ENCODE measurements at places on chromosomes 3 and 15. TPM values are rescaled to one million over a fixed set of nuclear protein-coding genes. Genes with fewer than 3 reads are reported as not detected.

GRCh38 chr15:74723754-74724334 is 1.5 kb downstream of the CYP1A1 start:
- no peak for DNase-seq

DNA sequence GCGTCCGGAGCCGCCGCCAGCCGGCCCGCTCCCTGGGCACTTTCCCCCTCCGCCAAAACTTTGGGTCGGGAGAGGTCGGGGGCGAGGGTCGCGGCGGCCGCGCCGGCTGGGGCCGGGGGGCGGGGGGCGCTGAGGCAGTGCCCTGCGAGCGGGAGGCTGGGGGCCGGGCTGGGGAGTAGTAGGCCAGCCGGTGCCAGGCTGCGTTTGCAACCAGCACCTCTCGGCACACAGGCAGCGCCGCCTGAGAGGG is 452 bp downstream of the BBX start:
- DNase-seq, result no peak

DNA sequence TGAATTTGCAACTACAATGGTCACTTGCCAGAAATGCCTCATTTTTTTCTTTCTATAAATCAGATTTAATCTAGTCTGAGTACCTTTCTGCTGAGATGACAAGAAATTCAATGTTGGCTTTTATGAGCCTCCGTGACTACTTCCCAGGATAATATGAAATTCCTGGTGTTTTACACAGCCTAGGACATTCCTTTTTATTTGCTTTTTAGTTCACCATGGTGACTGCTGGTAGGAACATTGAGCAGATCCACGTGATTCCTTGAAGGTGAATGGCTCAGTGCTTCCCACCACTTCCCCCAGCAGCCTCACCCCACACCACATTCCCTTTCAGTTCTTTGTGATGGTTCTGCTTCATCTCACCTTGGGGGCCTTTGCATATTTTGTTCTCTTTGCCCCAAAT is 4.3 kb upstream of the NPTN start:
- no peak for DNase-seq

The AMOTL2 gene
- total RNA-seq, result 112 TPM

- no peak for DNase-seq
Measured at GRCh38 chr3:63845215-63845614, 18.4 kb downstream of the THOC7 start.

GRCh38 chr3:130686833-130687232 is 59.8 kb downstream of the PIK3R4 start:
- no peak for DNase-seq

The GRM2 gene
- total RNA-seq, result 0.14 TPM

GRCh38 chr3:180496995-180497394 is 105.0 kb upstream of the TTC14 start:
- no peak for DNase-seq

The CRYGS gene
- total RNA-seq, result 1.5 TPM

The FES gene
- total RNA-seq, result 35.5 TPM

DNA sequence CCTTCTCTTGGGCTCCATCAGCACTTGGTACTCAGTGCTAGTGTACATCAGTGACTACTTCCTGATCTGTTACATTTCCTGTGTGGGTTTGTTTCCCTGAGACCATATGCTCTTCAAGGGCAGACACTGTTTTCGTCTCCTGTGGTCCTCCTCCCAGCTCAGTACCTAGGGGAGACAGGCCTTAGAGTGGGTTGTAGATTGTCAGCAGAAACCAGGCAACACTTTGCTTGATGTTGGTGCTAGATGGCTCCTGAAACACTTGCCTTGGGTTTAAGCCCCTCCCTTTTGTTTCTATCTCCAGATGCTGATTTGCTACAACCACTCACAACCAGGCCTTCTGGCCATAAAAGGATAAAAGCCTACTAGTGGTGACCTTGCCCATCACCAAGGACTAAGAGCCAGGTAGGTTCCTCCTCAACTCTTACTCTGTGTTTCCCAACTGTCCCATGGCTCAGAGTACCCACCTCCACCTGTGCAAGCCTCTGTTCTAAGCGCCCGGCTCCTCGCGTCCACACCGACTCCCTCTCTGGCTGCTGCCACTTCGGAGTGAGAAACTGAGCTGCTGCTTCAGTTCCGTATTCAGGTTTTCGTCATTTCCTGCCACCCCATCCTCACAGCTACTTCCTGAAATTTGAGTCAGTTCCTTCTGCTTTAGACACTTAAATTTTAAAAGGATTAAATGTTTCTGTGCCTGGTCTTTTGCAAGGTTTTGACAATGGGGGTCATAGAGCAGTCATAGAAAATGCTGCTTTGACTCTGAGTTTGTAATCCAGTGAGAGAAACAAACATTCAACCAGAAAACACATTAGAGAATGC is at the start of gene HCLS1:
Gene HCLS1, minus strand, starts transcription at position 548 of the 816 bp plus-strand sequence. CDS start 2,556 bp downstream, outside the sequence.
- peak; percentile 76 for DNase-seq

- no peak for DNase-seq
Measured at GRCh38 chr3:159657176-159657575, 331.5 kb upstream of the IL12A start.

DNA sequence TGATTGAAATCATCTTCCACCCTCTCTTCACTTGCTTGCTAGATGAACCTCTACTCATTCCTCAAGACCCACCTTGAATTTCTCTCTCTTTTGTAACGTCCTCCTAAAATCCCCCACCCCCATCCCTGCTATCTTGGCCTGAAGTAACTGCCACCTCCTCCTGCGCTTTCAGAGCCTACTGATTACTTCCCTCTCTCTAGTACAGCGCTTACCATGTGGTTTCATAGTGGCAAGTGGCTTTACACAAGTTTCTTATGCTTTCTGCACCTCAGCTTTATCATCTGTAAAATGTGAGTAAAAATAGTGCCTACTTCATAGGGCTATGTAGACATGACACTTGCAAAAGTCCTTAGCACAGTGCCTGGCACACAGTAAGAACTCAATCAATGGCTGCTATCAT is 28.7 kb upstream of the DAZL start:
- no peak for DNase-seq

DNA sequence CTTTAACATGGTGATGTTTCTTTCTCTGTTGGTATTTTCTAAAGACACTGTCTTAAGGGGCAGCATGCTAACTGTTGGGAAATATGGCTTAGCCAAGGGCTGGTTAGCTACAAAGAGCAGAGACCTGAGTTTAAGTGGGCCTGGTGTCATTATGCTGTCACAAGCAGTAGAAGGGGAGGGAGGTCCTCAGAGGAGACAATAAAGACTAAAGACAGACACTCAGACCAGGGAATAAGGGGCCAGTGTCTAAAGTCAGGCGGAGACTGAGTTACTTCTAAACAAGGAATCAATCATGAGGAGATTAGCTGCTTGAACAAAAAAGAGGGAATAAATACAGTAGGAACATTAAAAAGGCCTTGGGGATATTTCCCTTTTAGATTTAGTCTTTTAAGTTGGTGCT is 142.7 kb upstream of the DPPA4 start:
- DNase-seq, result no peak

The SAMD7 gene
- total RNA-seq, result not detected

- DNase-seq, result no peak
Measured at GRCh38 chr15:50800715-50801114, 35.2 kb upstream of the SPPL2A start.

- DNase-seq, result peak; percentile 59
Measured at GRCh38 chr3:42690766-42691680, 5.7 kb downstream of the KLHL40 start.

- DNase-seq, result peak; percentile 20
Measured at GRCh38 chr15:29129926-29130325, 139.7 kb downstream of the NSMCE3 start.

- no peak for DNase-seq
Measured at GRCh38 chr15:52529341-52529924, 753 bp upstream of the MYO5A start.

The C3orf52 gene
- total RNA-seq, result 2.2 TPM

GRCh38 chr3:68342426-68342825 is 589.9 kb downstream of the TAFA4 start:
- DNase-seq, result no peak
